ENCODE measurements at places on chromosomes 7 and 10.

GRCh38 chr7:28956608-28957063, 1.5 kb downstream of the TRIL start:
- H3K27ac ChIP-seq, result peak overlapping the region; percentile 7
- peak overlapping the region; percentile 63 for H3K4me3 ChIP-seq
- H3K27me3 ChIP-seq, result peaks cover 28% of the 10 kb centered on the region
- no peaks in the 10 kb centered on the region for H3K36me3 ChIP-seq

- H3K4me3 ChIP-seq, result no peak overlapping the region
- no peak for DNase-seq
- H3K27ac ChIP-seq, result no peak overlapping the region
- no peaks in the 10 kb centered on the region for H3K27me3 ChIP-seq
- peaks cover 6% of the 10 kb centered on the region for H3K36me3 ChIP-seq
- H3K4me1 ChIP-seq, result no peaks in the 10 kb centered on the region
Observed at GRCh38 chr7:30634193-30634626, 39.5 kb downstream of the GARS1 start.

- no peak for DNase-seq
- H3K4me3 ChIP-seq, result no peak overlapping the region
- H3K27ac ChIP-seq, result no peak overlapping the region
- no peaks in the 10 kb centered on the region for H3K36me3 ChIP-seq
- H3K4me1 ChIP-seq, result no peaks in the 10 kb centered on the region
- no peaks in the 10 kb centered on the region for H3K27me3 ChIP-seq
Observed at GRCh38 chr10:133341983-133342382, 5.2 kb upstream of the PRAP1 start.

- H3K36me3 ChIP-seq, result no peaks in the 10 kb centered on the region
- no peak for DNase-seq
- H3K27me3 ChIP-seq, result no peaks in the 10 kb centered on the region
- no peaks in the 10 kb centered on the region for H3K4me1 ChIP-seq
- H3K27ac ChIP-seq, result no peak overlapping the region
Observed at GRCh38 chr7:66602159-66602558, 26.5 kb upstream of the KCTD7 start.

DNA sequence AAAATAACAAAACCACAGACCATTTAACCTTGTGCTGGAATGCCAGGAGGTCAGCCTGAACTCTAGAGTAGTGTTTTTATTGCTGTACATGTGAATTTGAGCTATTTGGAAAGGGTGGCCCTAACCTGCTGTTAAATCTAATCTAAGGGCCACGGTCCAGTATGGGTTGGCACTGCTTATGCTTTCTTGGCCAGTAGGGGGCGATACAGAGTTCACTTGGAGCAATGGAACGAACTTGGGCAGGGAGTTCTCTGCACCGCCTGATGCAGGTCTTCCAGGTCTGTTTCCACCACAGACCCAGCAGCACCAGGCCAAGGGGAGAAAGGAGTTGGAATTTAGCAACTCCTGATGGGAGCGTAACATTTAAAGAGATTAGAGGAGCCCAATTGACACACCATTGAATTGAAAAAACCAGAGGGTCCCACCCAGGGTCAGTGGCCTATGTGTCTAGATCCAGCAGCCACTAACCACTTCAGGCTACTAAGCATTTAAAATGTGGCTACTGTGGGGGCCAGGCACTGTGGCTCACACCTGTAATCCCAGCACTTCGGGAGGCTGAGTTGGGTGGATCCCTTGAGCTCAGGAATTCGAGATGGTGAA, 75.7 kb upstream of the EFCAB10 start:
- no peaks in the 10 kb centered on the region for H3K27me3 ChIP-seq
- no peaks in the 10 kb centered on the region for H3K36me3 ChIP-seq
- no peak overlapping the region for H3K27ac ChIP-seq
- H3K4me3 ChIP-seq, result no peak overlapping the region
- no peaks in the 10 kb centered on the region for H3K4me1 ChIP-seq
- DNase-seq, result peak; percentile 79

DNA sequence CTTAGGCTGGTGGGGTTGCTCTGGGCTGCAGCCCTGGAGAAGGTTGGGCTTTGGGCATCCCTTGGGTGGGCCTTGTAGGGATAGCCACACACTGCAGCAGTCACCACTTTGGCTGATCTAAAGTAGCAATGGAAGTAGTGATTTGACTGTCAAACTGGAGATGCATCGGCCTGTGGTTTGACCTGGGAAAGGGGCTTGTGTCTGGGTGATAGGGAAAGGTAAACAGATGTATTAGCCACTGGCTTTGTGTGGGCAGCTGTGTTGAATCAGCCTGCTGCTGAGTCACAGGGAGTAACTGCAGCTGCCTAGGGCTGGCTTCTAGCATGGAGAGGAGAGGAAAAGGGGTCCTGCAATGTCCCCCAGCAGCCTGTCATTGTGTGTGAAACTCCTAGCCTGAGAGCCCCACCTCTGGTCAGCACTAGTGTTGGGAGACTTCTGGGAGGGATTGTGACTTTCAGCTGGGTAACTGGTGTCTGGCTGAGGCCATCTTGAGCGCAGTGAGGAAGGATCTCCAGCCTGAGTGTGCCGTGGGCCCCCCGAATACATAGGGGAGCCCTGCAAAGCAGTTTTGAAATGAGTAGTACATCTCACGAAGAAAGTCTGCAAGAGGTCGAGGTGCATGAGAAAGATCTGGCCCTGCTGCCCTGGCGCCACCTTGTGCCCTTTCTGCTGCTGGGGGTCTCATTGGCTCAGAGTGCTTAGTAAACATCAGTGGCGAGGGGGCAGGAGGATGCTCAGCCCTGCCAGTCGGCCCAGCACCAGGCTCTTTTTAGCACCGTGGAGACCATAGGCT, 117.3 kb downstream of the FANK1 start:
- no peak overlapping the region for H3K4me3 ChIP-seq
- H3K27ac ChIP-seq, result no peak overlapping the region
- no peaks in the 10 kb centered on the region for H3K36me3 ChIP-seq
- no peaks in the 10 kb centered on the region for H3K4me1 ChIP-seq
- H3K27me3 ChIP-seq, result no peaks in the 10 kb centered on the region

DNA sequence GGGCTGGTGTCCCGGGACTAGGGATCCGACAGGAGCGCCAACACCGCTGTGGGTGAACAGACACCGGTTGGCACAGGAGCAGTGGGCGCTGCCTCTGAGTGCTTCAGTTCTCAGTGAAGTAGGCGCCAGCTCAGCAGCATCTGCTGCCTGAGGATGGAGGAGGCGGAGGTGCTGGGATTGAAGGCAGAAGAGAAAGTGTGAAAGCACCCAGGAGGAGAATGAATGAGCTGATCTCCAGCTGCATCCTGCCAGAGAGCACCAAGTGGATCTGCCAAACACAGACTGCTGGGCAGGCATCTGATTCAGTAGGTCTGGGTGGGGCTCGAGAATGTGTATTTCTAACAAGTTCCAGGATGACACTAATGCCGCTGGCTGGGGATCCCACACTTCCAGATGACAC, 74.5 kb downstream of the LANCL2 start:
- DNase-seq, result no peak
- no peak overlapping the region for H3K4me3 ChIP-seq
- no peaks in the 10 kb centered on the region for H3K4me1 ChIP-seq
- no peak overlapping the region for H3K27ac ChIP-seq

- no peaks in the 10 kb centered on the region for H3K27me3 ChIP-seq
- H3K36me3 ChIP-seq, result no peaks in the 10 kb centered on the region
Observed at GRCh38 chr7:16735020-16735419, 18.5 kb upstream of the TSPAN13 start.

GRCh38 chr7:18555968-18556367, 60.4 kb downstream of the HDAC9 start:
- H3K4me1 ChIP-seq, result no peaks in the 10 kb centered on the region
- no peak overlapping the region for H3K4me3 ChIP-seq
- no peaks in the 10 kb centered on the region for H3K27me3 ChIP-seq
- no peaks in the 10 kb centered on the region for H3K36me3 ChIP-seq
- H3K27ac ChIP-seq, result no peak overlapping the region
- DNase-seq, result no peak

DNA sequence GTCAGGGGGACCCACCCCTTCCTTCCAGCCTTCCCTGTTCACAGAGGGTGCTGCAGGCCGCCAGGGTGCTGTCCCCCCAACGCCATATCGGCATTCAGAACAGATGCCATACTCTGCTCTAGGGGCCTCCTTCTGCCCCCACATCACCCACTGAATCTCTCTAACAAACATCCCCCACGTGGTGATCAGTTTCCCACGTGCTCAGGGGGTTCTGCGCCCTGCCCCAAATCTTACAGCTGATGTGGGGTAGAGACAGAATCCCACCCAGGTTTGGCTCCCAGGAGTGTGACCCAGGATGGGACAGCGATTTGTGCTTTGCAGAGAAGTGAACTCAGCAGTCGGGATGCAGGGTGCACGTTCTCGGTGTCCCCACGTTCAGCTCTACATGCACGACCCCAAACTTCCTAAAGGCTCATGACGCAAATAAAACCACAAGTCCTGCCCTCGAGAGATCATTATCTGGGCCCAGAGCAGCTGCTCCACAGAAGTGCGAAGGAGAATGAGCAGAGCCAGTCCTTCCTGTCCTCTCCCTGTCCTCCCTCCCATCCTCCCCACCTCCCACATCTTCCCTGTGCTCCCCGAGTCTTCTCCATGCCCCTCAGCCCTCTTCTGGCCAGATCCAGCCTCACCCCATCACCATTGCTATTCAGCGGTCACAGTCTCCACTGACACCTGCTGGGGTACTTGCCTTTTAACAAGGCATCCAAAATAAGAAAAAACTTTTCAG, 423.4 kb downstream of the DNAJB6 start:
- DNase-seq, result no peak
- H3K4me1 ChIP-seq, result no peaks in the 10 kb centered on the region
- H3K27me3 ChIP-seq, result no peaks in the 10 kb centered on the region
- no peak overlapping the region for H3K4me3 ChIP-seq
- no peaks in the 10 kb centered on the region for H3K36me3 ChIP-seq

DNA sequence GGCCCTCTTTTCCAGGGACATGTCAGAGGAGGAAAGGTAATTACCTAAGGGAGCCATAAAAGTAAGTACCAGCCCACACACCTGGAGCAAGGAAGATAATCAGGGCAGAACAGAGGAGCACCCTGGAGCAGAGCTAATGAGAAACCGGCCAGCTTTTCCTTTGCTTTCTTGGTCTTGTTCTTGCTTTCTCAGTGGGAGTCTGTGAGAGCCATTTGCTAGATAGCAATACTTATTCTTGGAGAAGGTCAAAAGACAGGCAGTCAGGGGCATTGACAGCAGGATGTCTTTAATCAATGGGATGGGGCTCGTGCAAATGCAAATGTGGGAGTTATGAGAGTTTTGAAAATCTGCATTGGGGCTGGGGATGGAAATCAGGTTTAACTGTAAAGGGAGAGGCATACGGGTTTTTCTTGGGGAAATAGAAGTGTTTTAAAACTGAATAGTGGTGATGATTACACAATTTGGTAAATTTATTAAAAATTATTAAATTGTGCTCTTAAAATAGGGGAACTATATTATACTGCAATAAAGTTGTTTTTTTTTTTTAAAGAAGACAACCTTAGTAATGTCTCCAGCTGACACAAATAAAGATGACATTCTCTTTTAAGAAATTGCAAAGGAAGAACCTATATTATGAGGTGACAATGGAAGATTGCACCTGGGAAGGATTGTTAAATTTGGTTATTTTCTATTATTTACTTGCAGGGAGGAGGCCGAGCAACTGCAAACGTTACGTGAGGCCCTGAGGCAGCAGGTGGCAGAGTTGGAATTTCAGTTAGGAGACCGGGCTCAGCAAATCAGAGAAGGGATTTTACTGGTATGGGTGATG, 35.6 kb upstream of the PPP1R17 start:
- H3K27ac ChIP-seq, result no peak overlapping the region
- H3K27me3 ChIP-seq, result no peaks in the 10 kb centered on the region

- H3K27ac ChIP-seq, result no peak overlapping the region
- no peaks in the 10 kb centered on the region for H3K4me1 ChIP-seq
- no peak for DNase-seq
- H3K4me3 ChIP-seq, result no peak overlapping the region
Observed at GRCh38 chr7:105454921-105455320, 66.2 kb upstream of the SRPK2 start.

GRCh38 chr10:48494611-48495010, 110.3 kb downstream of the ARHGAP22 start:
- H3K27ac ChIP-seq, result no peak overlapping the region
- peak; percentile 4 for DNase-seq
- H3K4me1 ChIP-seq, result no peaks in the 10 kb centered on the region
- H3K4me3 ChIP-seq, result no peak overlapping the region

- no peaks in the 10 kb centered on the region for H3K27me3 ChIP-seq
- H3K4me1 ChIP-seq, result no peaks in the 10 kb centered on the region
- DNase-seq, result no peak
- no peak overlapping the region for H3K27ac ChIP-seq
- H3K36me3 ChIP-seq, result no peaks in the 10 kb centered on the region
- H3K4me3 ChIP-seq, result no peak overlapping the region
Observed at GRCh38 chr10:86992456-86992855, 24.2 kb downstream of the ADIRF start.

GRCh38 chr7:115805458-115805857, 225.1 kb downstream of the TFEC start:
- no peak overlapping the region for H3K4me3 ChIP-seq
- H3K27me3 ChIP-seq, result no peaks in the 10 kb centered on the region
- H3K36me3 ChIP-seq, result no peaks in the 10 kb centered on the region
- no peak for DNase-seq

DNA sequence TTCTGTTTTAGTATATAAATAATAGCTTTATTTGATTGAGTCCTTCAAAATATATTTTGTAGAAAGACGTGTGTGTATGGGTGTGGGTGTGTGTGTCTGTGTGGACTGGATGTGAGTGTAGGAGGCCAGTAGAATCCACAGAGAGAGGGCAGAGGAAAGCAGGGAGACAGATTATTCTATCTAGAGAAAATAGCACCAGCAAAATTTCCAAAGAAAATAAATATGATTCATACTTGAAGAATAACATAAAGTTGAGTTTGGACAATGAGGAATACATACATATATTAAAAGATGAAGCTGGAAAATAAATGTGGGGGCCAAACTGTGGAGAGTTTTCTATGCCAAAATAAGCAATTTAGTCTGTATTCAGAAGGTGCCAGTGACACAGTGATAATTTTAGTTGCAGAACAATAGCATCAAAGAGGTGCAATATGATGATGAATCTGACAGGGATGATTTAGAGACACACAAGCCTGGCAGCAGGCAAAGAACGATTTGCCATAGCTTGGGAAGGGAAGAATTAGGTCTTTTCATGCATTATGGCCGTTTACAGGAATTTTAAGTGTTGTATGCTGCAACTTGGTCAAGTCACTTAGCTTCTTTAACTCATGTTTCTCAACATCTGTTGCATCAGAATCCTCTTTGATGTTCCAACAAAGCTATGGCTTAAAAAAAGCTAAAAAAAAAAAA, 121.3 kb downstream of the SEMA3A start:
- H3K36me3 ChIP-seq, result no peaks in the 10 kb centered on the region
- no peaks in the 10 kb centered on the region for H3K27me3 ChIP-seq
- no peaks in the 10 kb centered on the region for H3K4me1 ChIP-seq
- no peak overlapping the region for H3K4me3 ChIP-seq
